CD4-positive, alpha-beta T cell treated with Interleukin-6 for 4 hours (primary cell): ENCODE measurements at places on chromosomes 11 and 22.
A peak's percentile ranks its signal among the peaks of the same experiment; 100 is the strongest.

DNA sequence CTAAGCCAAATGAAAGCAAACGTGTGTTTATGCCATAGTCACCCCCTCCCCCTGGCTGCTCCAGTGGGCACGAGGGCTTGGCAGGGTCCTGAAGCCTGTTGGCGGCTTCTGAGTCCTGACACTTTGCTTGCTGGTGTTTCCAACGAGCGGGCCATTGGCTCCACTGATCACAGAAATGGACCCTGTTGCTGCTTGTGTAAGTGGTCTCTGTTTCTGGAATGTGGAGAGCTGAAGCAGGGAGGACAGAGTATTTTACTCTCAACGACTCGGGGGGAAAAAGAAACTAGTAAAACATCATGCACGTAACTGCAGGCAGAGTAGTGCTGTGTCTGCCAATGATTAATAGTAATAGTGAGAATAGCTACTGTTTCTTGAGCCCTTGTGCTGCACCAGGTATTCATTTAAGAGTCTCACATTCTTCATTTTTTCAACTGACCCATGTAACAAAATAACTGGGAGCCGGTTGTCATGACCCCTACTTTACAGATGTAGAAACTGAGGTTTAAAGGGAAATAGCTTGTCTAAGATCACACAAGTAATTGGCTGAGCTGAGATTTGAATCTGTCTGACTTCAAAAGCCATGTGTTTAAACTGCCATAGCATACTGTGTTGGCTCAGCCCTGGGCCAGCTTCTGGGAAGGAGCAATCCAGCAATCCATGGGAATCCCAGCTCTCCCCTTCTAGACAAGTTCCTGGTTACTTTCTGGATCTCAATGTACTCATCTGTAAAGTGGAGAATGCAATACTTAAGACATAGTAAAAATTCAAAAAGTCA, 526.7 kb downstream of the INSC start:
- DNase-seq = no peak

- no peak for DNase-seq
Observed at GRCh38 chr22:46123694-46124382, 26.5 kb upstream of the PPARA start.

GRCh38 chr11:115194802-115195110, 309.5 kb downstream of the CADM1 start:
- no peak for DNase-seq

DNA sequence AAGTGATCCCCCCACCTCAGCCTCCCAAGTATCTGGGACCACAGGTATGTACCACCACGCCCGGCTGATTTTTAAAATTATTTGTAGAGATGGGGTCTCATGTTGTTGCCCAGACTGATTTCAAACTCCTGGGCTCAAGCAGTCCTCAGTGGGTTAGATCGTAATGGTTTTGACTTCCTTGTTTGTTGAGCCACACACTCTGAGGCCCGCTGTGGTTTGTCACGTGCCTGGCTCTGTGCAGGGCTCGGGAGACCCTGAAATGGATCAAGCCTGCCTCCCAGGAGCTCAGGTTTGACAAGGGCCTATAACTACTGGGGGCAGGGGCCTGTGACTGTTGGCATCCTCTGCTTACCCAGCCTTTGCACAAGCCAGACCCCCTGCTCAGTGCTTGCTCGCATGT, 68.1 kb downstream of the MPPED1 start:
- no peak for DNase-seq

DNA sequence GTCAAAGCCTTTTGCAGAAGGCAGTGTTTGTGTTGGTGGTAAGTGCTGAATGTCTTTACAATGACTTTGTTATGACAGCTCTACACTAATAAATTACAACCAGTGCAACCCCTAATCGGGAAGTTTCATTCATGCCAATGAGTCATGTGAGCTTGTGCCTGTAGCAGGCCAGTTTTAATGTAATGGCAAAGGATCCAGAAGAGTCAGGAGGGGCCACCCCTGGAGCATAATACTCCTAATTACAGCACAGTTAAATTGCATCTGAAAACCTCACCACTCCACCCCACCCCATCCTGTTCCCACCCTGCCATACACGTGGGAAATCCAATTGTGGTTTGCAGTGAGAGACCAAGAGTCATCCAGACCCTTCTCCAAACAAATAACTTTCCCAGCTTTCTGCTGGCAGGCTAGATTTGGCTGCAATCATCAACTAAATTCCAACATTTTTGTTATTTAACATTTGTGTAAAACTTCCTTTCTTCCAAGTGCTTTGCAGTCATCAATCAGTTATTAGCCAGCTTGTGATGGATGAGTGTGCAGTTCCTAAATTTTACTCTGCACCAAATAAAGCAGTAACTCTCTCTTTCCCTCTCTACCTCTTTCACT, 277.3 kb upstream of the FAT3 start:
- DNase-seq = no peak

GRCh38 chr11:783581-784015, 6.3 kb downstream of the CEND1 start:
- peak; percentile 50 for DNase-seq

GRCh38 chr11:116651737-116652237, 121.0 kb downstream of the BUD13 start:
- no peak for DNase-seq
